ENCODE measurements at places on chromosomes 4 and X. TPM values are rescaled to one million over a fixed set of nuclear protein-coding genes. Genes with fewer than 3 reads are reported as not detected.

GRCh38 chr4:180618396-180618795 lies 1624.8 kb upstream of the TENM3 start:
- no peak for DNase-seq

GRCh38 chr4:15378062-15378461 lies 49.8 kb upstream of the C1QTNF7 start:
- DNase-seq: no peak

GRCh38 chr4:117908306-117909207 lies 125.7 kb upstream of the NDST3 start:
- no peak for DNase-seq

The LSM6 gene
- polyA plus RNA-seq: 64.4 TPM

The ARHGAP4 gene
- polyA plus RNA-seq: 25.8 TPM

Measured in right renal cortex interstitium (tissue), 3 donors.